ENCODE measurements at places on chromosomes 16 and 17.

GRCh38 chr16:84759061-84759460 lies 59.3 kb downstream of the USP10 start:
- DNase-seq: no peak

GRCh38 chr16:87690911-87691685 lies 74.7 kb downstream of the KLHDC4 start:
- DNase-seq: no peak

DNA sequence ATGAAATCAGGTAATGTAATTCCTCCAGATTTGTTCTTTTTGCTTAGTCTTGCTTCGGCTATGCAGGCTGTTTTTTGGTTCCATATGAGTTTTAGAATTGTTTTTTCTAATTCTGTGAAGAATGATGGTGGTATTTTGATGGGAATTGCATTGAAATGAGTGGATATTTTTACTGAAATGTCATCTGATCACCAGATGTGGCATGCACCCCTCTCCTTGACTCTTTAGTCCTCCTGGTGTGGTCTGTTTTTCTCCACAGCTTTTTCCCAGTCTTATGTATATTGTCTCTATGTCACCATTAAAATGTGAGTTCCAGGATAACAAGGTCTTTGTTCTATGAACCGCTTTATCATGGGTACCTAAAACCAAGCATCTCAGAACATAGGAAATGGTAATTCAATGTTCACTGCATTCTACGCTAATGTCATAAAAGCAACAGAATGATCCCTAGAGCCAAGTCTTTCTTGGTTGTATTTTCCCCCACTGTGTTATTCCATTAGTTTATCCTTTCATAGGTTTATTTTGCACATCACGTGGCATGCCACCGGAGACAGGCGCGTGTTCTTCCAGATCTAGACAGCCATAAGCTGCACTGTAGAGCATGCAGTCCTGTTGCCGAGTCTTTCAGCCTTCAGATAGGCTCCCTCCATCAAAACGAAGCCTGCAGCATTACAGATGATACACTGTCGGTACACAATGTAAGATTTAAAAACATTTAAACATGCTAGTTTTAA lies 172.5 kb downstream of the RPTOR start:
- no peak for DNase-seq

DNA sequence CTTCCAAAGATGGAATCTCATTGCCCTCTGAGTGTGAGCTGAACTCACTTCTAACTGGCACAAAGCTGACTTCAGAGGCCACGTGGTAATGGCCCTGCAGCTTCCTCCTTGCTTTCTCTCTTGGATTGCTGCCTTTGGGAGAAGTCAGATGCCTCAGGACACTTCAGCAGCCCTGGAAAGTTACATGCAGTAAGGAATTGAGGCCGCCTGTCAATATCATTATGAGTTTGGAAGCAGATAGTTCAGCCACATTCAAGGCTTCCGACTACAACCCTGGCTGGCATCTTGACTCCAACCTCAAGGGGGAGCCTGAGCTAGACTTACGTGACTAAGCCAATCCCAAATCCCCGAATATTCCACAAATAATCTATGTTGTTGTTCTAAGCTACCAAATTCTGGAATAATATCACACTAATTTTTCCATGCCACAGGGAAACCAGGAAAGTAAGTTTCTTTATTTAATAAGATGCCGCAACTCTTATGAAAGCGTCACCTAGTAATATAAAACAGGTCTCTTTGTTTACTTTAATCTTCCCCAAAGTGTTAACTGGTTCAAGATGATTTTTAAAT lies 13.6 kb downstream of the CEP20 start:
- DNase-seq: no peak

DNA sequence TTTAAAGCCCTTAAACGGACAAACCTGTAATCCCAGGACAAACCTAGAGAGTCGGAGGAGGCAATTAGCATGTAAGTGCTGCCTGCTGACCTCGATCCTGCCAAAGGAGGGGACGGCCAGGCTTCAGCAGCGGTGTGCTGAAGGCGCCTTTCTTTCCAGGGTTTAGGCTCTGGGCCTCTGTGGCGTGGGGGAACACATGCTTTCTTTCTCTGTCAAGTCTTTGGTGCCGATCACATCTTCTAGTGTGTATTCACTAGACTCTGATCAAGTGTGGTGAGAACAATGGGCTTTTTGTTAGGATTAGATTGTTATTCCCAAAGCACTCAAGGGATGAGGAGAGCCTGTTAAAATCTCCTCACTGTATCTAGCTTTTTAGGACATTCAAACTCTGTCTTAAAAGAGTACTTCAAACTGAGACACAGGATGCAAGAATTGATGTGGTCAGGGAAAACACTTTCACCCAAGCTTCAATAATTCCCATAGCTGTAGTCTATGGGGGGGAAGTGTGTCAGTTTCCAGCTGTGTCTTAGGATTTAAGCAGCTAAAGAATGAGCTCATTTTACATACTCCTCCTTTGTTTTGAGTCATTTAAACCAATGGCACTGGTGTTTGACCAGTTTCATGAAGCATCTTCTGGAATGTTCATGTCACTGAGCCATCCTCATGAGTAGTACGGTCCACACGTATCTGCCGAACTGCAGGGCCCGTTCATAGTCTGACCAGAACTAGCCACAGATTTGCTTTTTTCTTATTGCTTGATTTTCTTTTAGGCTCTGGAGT lies 51.2 kb downstream of the RPA1 start:
- no peak for DNase-seq
